GM23338 (cell line): ENCODE measurements at places on chromosomes 5 and 9. TPM values are rescaled to one million over a fixed set of nuclear protein-coding genes. Genes with fewer than 3 reads are reported as not detected.

Gene SAXO1
- not detected in 2 replicates for total RNA-seq

- no peak for DNase-seq
Measured at GRCh38 chr5:171578049-171578828, 158.8 kb downstream of the FGF18 start.

DNA sequence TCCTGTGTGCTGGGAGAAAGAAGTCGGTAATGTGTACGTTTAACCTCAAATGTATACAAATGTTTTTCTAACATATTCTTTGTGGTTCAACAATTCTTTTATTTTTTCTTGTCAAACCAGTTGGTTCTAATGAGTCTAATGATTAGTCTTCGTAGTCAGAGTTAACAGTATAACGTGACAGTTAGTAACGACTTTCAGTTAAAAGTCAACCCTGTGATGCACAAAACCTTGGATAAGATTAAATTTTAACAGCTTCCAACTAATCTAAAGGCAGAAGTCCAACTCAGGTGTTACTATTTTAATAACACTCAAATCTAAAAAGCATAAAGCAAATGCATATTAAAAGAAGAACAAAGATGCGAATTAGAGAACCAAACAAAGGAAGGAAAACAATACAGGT lies 47.0 kb downstream of the SEMA6A start:
- DNase-seq: no peak

GRCh38 chr5:104444656-104445055 lies 882.1 kb upstream of the NUDT12 start:
- DNase-seq: no peak

Gene EIF4E1B
- total RNA-seq: 0.17 TPM in 1 of 2 replicates, not detected in the other

Gene AQP3
- 3.5 and 3.8 TPM in 2 replicates for total RNA-seq

- peak; percentile 88 for DNase-seq
Measured at GRCh38 chr5:14727428-14727865, 62.9 kb downstream of the OTULIN start.

Gene ASS1
- total RNA-seq: 98.1 and 103 TPM in 2 replicates

DNA sequence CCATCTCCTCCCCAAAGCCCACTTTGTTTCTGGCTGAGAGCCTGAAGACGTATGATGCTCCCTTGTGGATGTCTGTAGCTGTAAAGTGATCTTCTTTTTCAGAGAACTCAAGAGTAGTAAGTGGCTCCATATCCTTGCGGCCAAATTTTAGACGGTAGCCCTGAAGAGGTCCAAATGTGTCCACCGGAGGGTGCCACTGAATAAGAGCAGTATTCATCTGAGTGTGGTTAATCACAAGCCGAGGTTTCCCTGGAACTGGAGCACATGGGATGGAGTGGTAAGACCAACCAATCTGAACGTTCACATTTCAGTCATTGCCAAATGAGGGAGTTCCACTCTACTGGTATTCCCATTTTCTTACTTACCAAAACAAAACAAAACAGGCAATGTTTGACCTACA lies 686.5 kb upstream of the DMAC1 start:
- DNase-seq: peak; percentile 78

- no peak for DNase-seq
Measured at GRCh38 chr5:117763271-117763670, 1188.6 kb upstream of the SEMA6A start.

GRCh38 chr9:9846557-9846956 lies 766.2 kb downstream of the PTPRD start:
- no peak for DNase-seq

GRCh38 chr5:8729437-8729836 lies 816.4 kb downstream of the SEMA5A start:
- DNase-seq: no peak

DNA sequence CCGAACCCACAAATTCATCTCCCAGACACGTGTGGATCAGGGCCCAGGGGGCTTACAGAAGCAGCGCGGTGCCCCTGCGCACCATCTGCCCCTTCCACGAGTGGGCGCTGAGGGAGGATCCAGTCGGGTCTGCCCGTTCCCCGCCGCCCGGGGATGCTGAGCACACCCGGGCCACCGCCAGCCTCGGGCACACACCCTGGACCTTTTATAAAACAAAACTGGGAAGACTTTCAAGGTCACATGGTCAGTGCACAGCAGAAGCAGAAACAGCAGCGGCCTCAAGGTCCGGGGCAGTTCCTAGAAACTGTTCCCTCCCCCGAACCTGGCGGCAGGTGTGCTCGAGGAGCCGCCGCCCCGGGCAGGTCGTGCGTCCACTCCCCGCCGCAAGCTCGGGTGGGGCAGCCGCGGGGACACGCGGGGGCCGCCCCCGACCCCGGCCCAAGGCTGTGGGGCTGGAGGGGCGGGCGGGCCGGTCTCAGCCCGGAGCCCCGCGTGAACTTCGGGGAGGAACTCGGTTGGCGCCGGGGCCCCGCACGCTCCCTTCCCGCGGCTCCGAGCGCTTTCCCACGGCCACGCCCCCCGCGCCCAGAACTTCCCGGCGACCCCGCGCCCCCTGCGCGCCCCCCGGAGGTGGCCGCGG lies 633 bp upstream of the PPP1R26 start:
- DNase-seq: peak; percentile 65

Gene TAF11L5
- total RNA-seq: not detected in 2 replicates

Gene FOXD4
- 0.31 TPM in 1 of 2 replicates, not detected in the other for total RNA-seq

Gene LEAP2
- 0.54 and 1.8 TPM in 2 replicates for total RNA-seq

GRCh38 chr5:127428748-127429147 lies 88.7 kb upstream of the PRRC1 start:
- DNase-seq: no peak

DNA sequence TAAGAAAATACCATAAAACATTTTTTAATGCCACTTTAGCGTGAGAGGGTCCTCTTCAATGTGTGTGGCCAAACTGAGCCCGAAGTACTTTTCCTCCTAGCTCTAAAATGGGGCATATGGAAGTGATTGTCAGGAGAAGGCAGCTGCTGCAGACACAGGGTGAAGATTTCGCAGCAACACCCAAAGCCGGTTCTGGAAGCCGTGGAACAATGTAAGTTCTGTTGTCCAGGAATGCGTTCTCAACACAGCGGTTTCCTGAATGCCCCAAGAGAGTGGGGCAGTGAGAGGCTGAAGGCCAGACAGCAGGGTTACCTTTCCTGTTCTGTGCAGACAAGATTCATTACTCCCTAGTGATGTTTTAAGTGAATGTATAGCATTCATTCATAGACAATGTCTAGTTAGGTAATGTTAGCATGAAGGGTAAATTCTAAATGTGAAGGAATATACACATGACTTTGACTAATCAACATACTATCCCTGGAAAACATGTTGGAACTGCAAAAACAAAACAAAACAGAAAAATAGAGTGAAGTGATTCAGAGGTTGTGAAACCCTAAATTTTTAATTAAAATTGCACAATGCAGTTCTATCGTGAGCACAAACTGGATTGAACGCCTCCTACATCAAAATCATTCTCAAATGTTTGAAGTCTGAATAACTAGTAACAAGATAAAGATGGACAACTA lies 197.0 kb upstream of the SEMA6A start:
- no peak for DNase-seq

- no peak for DNase-seq
Measured at GRCh38 chr5:54738118-54738972, 220.8 kb downstream of the SNX18 start.

Gene SLC25A2
- not detected in 2 replicates for total RNA-seq

Gene ZNF454
- total RNA-seq: 5.9 and 12.8 TPM in 2 replicates

GRCh38 chr9:76475686-76476085 lies 16.7 kb downstream of the GCNT1 start:
- DNase-seq: no peak

Gene ARID3C
- 0.49 TPM in 1 of 2 replicates, not detected in the other for total RNA-seq

- no peak for DNase-seq
Measured at GRCh38 chr5:40495237-40495635, 184.5 kb upstream of the PTGER4 start.

GRCh38 chr9:19998823-19999455 lies 210.1 kb upstream of the SLC24A2 start:
- no peak for DNase-seq

DNA sequence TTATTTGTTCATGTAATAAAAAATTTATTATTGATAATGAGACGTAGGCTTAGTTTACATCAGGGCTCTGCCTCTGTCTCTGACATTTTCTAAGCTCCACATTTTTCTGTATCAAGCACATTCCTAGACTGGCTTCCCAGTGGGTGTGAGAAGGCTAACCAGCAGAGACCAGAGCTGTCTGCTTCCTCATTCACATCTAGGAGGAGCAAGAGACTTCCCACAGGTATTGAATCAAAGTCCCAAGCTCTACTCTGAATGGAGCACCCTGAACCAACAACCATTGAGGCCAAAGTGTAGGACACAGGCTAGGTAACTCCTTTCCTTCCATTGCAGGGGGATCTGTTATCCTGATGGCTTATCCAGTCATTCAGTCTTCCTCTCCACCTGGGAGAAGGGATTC lies 72.4 kb downstream of the PARP8 start:
- peak; percentile 62 for DNase-seq

- DNase-seq: no peak
Measured at GRCh38 chr9:79247021-79247420, 324.7 kb upstream of the TLE4 start.

Gene KCNN2
- total RNA-seq: 14.7 and 24.7 TPM in 2 replicates

GRCh38 chr9:128370367-128370751 lies 815 bp upstream of the URM1 start:
- no peak for DNase-seq

DNA sequence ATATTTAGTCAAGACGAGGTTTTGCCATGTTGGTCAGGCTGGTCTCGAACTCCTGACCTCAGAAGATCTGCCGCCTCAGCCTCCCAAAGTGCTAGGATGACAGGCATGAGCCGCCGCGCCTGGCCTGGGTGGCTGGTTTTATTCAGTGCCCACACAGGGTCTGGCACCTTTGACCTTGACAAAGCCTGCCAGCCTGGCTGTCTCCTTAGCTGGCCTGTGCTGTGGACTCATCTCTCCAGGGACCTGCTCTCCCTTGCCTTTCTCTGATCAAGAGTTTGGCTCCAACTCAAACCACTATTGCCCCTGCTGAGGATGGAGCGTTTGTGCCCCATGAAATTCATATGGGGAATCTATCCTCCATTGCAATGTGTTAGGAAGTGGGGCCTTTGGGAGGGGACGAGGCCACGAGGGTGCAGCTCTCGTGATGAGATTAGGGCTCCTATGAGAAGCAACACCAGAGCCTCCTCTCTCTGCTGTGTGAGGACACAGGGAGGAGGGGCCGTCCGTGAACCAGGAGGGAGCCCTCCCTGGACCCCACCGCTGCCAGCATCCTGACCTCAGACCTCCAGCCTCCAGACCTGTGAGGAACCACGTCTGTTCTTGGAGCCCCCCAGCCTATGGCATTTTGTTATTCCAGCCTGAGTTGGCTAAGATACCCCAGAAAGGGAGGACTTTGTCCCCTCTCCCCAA lies 45.0 kb downstream of the MRPL36 start:
- no peak for DNase-seq

GRCh38 chr9:128022886-128023285 lies 42.1 kb upstream of the EEIG1 start:
- no peak for DNase-seq

Gene ADRB2
- 1.3 and 1.4 TPM in 2 replicates for total RNA-seq

DNA sequence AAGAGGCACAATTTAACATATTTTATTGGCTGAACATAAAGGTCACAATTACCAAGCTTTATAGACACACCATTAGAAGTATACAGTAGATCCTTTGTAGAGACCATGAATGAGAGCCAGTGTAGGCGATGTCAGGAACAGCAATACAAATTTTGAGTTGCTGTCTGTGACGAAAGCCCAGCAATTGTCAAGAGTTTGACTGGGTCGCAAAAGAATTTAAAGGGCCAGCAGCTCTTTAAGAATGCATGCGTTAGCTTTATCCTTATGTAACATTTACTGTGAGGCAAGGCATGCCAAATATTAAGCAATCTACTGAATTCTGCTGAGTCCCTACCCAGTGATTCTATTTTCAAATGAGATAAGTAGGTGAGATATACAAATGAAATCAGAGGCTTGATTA lies 236.9 kb downstream of the ARRDC3 start:
- DNase-seq: no peak

GRCh38 chr5:150503386-150503785 lies 4.5 kb upstream of the NDST1 start:
- DNase-seq: no peak

DNA sequence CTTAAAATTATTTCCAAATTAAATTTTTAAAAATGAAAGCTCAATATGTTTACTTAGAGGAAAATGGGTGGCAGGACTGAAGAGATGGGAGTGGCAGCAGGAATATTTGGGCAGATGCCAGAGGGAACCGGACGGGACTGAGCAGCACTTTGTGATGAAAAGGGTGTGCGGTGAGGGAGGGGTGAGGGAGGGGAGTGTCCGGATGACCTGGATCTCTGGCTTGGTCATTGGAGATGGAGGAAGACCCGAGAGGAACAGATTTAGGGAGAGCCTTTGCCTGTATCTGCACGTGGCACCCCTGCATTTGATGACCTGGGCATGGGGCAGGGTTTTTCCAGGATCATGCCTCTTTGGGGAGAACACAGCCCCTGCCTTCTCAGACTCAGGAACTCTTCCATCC lies 201.1 kb upstream of the MVB12B start:
- DNase-seq: no peak

DNA sequence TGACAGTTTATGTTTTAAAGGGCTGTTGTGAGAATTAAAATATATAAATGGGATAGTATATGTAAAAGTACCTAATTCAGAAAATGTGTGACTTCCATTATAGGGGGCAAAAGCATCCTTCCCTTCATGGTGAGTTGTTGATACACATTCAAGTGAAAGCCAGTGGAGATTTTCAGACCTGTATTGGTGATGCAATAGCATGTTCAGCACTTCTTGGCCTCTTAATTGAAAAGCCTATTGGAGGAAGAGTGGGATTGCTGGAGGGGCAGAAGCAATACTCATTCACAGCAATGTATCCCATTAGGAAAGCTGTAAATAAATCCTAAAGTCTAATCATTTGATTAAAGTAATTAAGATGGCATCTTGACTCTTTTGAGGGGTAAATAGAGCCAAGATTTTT lies 17.4 kb downstream of the TRIM32 start:
- no peak for DNase-seq

DNA sequence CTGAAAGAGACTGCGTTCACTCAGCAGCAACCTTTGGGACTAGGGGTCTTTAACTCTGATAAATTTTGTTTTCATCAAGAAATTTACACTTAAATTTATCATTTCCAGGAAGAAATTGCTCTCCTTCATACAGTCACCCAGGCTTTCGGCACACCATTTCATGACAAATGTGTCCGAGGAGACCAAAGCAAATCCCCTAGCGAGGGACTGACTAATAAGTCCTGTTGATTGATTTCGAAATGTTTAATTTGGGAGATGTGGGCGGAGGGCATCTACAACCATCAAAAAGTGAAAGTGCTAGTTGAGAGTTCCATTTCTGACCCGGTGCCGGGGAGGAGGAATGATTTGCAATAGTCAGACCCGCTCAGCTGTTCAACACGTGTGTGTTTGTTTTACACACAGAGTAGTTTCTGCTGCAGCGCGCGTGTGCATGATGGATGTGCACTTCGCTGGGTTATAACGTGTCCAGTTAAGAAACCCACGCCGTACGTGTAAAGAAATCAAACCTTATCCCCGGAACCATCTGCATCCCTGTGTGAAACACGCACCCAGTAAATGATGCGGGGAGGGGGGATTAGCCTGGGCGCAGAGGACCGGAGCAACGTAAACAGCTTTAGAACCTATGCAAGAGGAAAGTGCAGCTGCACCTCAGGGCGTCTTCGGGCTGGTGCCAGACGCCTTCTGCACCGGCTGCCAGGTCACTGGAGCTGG lies 845 bp upstream of the NR4A3 start:
- peak; percentile 22 for DNase-seq
